ENCODE measurements at places on chromosomes 7 and 10. TPM values are rescaled to one million over a fixed set of nuclear protein-coding genes. Genes with fewer than 3 reads are reported as not detected.

Gene SPDYE1
- not detected for total RNA-seq

GRCh38 chr10:113094114-113094486, 144.1 kb downstream of the TCF7L2 start:
- no peak overlapping the region for H3K4me3 ChIP-seq
- H3K27me3 ChIP-seq: no peaks in the 10 kb centered on the region
- no peak for DNase-seq
- H3K4me1 ChIP-seq: no peaks in the 10 kb centered on the region

- no peak overlapping the region for H3K27ac ChIP-seq
- no peaks in the 10 kb centered on the region for H3K4me1 ChIP-seq
- no peak for DNase-seq
- no peak overlapping the region for H3K4me3 ChIP-seq
Measured at GRCh38 chr7:2307690-2308107, 6.5 kb downstream of the SNX8 start.

DNA sequence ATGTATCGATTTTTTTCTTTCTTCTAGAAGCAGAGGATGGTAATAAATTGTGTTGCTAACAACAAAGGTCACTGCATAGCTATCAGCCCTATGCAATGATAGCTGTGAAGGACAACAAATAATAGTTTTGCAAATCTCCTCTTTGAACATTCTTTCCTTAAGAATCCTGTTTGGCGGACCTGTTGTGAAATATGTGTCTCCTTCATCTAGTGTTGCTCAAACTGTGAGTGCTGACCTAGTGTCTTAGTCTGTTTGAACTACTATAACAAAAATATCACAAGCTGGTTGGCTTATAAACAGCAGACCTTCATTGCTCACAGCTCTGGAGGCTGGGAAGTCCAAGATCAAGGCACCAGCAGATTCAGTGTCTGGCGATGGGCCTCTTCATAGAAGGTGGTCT, 53.7 kb downstream of the CAV1 start:
- DNase-seq: no peak
- no peak overlapping the region for H3K4me3 ChIP-seq
- H3K27ac ChIP-seq: no peak overlapping the region

DNA sequence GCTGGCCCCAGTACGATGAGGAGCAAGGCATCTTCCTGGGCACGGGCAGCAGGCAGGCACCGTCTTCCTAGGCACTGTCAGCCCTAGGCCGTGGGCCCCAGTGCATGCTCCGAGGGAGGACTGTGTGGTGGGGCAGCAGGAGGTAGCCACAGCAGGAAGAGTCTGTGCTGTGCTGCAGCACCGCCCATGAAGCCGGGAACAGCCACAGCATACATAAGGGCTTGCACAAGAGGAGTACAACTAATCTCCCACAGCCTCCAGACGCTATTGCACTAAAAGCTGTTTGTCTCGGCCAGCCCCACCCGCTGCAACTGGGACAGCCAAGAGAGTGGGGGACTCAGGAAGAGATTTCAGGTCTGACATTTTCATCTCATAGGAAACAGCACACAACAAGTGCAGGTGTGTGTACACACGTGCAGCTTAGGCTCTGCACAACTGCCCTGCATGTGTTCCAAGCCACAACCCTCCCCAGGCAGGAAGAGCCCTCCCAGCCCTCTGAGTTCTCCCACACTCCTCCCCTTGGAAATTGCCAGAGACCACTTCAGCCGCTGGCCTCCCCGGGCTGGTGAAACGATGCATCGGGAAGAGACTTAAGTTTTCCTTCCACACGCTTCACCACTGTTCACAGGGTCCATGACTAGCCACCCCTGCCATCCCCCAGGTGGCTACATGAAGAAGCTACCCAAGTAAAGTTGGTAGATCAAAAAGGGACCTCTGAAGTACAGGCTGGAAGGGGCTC, 88.1 kb upstream of the DDC start:
- H3K27ac ChIP-seq: peak overlapping the region; percentile 67
- no peaks in the 10 kb centered on the region for H3K27me3 ChIP-seq
- H3K4me1 ChIP-seq: peaks cover 24% of the 10 kb centered on the region

GRCh38 chr7:12315049-12315448, 88.6 kb downstream of the VWDE start:
- H3K36me3 ChIP-seq: no peaks in the 10 kb centered on the region
- H3K27me3 ChIP-seq: no peaks in the 10 kb centered on the region
- no peak overlapping the region for H3K4me3 ChIP-seq
- DNase-seq: no peak
- H3K4me1 ChIP-seq: no peaks in the 10 kb centered on the region
- H3K27ac ChIP-seq: no peak overlapping the region

DNA sequence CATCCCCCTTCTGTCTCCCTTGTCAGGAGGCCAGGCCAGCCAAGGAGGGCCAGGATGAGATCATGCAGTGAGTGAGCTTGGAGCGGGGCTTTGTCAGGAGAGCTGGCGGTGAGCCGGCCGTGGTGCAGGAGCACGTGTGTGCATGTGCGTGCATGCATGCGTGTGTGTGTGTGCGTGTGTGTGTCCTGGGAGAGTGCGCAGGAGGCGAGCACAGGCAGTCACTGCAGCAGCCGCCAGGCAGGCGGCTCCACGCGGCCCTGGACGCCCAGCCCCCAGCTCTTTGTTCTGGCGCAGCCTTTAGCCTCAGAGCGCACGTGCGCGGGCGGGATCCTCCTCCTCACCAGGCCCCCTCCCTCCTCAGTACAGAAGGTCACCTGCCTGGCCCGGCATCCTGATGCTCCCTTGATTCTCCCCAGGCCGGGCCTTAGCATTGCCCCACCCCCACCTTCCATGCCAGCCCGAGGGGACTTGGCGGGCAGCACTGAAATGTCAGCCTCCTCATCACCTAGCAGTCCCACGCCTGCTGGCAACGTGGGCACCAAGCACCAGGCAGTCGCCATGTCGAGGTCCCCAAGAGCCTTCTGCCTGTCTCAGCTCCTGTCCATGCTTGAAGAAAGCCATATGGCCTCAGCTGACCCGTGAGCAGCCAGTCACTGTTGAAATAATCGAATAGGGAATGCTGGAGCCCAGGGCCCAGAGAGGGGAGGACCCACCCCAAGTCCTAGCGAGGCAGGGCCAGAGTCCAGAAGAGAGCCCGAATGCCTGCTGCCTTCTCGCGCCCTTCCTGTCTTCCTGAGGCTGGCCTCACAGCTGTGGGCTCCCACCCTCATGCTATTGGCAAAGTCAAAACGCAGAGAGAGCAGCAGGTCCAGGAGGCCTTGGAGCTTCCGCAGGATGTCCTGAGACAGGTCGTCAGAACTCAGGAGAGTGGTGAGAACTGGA, 125.9 kb upstream of the PPIF start:
- no peaks in the 10 kb centered on the region for H3K27me3 ChIP-seq
- no peak overlapping the region for H3K4me3 ChIP-seq
- peaks cover 4% of the 10 kb centered on the region for H3K36me3 ChIP-seq

GRCh38 chr10:58820386-58820785, 307.7 kb downstream of the BICC1 start:
- H3K27ac ChIP-seq: no peak overlapping the region
- H3K27me3 ChIP-seq: no peaks in the 10 kb centered on the region
- DNase-seq: no peak
- H3K4me3 ChIP-seq: no peak overlapping the region
- no peaks in the 10 kb centered on the region for H3K4me1 ChIP-seq

Measured in prostate gland (tissue), 2 donors.